ENCODE measurements at places on chromosomes 6 and 20.

DNA sequence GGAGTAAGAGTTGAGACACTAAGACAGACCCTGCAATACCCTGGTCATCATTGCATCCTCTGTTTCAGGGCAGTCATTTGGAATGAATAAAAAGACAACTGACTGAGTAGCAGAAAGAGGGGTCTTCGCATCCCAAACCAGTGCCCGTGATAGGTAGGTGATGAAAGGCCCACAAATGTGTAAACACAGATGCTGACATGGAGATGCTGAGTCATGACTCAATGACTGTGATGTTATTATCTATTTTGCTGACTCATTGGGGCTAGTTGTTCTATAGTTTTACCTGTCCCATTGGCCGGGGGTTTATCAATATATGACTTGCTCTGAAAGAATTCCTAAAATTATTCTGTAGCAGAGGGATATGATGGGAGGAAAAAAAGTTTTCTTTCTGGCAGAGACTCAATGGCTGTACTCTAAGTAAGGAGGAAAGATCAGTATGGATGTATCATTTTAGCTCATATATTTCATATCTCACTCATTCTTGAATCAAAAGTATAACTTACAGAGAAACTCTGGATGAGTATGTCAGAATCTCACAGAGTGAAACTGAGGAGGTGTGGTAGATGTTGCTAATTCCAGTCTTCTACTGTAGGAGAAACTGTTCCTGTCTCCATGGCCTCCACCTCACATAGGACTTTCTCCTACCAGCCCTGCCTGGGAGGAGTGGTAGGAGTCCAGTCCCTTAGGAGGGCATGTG, 119.9 kb upstream of the PREP start:
- DNase-seq = no peak

DNA sequence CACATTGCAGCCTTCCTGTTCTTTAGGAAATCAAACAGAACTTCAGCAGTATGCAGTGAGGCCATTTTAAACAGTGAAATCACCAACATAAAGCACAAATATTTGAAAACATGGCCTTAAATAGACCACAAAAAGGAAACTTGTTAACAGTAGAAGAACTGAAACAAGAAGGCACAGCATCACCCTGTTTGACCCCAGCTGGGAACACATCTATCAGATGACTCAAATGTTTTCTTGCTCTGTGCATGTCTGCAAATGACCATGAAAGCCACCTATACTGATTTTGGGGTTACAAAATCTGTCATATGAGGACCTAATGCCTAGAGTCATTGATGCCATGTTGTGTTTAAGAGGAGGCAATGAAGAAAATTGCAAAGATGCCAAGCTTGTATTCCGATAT, 123.8 kb upstream of the ADGRF1 start:
- no peak for DNase-seq

GRCh38 chr6:31060145-31060544, 49.9 kb downstream of the MUC22 start:
- no peak for DNase-seq

DNA sequence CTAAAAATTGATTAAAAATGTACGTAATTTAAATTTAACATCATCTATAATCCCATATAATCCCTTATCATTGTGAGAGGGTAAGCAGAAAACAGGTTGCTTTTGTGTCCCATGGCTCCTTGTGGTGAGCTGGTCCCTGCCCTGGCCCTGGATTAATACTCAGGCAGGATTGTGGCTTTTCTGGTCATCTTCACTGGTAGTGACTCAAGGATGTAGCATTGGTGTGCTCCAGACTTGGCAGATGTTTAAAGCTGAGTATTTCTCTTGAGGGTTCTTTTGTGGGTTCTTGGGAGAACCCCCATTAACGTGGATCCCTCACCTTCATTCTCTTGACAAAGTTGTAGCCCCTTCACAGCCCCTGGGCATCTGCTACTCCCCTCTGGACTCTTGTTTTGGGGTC, 39.3 kb downstream of the SNRNP48 start:
- no peak for DNase-seq

DNA sequence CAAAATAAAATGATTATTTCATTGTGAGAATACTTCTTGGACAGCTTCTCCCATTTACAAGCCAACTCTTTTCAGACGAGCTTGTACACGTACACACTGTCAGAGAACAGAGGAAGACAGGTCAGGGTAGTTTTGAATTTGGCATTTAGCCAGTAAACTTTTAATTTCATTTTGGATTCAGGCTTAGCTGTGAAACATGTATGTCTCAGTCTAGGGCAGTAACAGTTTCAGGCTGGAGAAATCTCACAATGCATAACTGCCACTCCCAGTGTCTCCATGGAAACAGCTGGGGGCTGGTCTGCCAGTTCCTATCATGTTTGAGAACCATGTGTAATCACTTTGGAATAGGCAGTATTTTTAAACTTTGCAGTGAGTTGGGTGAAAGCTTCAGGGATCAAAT, 22.0 kb upstream of the QKI start:
- DNase-seq = no peak

DNA sequence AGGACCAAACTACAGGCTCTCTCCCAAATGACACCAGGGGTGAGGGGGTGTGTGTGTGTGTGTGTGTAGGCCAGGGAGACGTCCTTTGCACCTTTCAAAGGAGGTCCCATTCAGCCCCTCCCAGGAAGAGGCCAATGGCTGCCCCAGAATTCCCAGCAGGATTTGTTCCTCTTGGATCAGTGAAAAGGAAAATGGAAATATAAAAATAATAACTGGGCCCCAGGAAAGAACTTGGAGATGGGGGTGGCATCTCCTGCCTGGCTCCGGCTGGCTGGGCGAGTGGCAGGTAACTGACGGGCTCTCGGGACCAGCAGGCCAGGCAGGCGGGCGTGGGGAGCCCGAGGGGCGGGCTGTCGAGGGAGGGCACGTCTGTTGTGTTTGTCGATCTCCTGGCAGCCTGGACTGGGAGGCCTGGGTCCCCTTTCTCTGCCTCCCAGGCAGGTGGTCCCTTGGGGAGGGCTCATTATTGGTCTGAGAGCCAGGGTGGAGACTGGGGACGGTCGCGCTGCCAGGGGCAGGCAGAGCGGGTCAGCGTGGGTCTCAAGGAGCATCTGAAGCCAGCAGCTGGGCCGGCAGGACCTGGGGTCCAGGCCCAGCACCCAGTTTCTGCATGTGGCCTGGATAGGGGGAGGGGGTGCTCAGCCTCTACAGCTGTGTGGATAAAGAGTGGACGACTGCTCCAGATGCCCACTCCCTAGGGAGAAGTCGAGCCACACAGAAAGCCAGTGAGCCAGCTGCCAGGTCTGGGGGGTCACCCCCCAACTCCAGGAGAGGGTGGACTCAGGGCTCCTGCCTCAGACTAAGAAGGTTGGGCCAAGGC, 3.1 kb downstream of the NOL4L start:
- DNase-seq = no peak

- no peak for DNase-seq
Observed at GRCh38 chr6:53811082-53811481, 16.3 kb downstream of the LRRC1 start.

DNA sequence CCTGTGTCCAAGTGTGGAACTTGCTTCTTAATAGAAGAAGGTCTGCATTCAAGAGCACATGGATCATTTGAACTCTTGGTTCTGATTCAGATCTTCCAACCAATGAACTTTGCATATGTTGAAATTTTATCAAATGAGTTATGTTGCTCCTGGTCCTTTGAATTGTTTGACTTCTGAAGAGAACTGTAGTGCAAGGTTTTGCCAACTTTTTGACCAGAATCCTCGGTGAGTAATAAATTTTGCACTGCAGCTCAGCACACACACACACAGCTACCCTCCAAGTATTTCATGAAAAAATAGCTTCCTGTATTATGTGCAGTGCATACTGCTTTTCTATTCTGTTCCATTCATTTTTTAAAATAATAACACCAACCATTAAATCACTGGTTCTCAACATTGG, 67.5 kb downstream of the BFSP1 start:
- no peak for DNase-seq

- no peak for DNase-seq
Observed at GRCh38 chr6:158085261-158086053, 82.6 kb downstream of the SERAC1 start.

DNA sequence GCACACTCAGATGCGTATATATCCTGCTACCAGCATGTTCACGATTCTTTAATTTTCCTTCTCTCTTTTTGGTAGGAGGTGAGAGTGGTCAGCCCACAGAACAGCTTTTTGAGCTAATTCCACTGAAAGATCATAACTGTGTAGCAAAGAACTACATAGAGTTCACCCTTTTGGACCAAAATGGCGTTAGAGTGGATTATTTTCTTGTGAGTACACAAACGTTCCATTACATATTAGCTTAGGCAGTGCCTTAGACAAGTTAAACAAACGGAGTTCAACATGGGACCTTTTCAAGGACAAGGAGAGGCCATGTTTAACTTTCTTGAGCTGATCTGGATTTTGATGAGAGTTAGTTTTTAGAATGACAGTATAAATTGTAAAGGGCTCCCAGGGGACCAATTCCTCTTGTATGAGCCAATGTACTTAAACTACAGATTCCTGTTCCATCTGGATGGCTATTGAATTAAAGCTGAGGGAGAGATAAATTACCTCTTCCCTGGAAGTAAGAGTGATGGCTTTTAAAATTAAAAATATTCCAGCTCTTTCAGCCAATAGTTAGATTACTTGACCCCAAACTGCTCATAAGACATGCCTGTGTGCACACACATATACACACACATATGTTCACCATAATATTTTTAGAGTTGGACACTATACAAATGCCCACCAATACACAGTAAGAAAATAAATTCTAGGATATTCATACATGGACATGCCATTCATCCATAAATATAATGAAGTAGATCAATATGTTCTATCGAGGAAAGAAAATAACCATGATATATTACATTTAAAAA, 25.6 kb upstream of the ARMH2 start:
- no peak for DNase-seq

DNA sequence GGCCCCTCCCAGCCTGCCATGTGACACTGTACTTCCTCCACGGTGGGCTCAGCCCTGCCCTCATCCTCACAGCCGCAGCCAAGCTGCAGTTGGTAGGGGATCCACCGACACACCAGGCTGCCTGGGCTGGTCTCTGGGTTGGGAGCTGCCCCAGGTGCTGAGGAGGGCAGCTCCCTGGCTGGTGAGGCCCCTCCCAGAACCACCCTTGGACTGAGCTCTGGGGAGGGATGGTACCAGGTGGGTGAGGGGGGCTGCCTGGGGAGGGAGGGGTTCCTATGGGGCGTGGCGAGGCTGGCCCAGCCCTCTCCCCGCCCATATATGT, 185 bp upstream of the TNFRSF6B start:
- peak; percentile 83 for DNase-seq

DNA sequence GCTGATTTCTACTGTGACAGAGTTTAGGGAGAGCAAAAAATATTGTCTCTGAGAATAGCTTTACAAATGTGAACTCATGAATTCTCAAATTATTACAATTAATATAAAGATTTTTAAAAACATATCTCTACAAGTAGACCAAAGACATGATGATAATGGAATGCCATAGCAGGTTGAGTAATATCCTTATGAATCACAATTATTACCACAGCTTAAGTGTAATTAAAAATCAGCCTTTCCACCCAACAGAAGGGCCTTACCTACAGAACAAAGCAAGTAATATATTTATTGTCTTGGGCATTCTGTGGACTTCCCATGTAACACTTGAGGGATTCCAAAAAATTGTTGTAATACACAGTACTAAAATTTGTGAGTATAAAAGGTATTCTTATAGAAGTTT, 1099.6 kb upstream of the GJE1 start:
- DNase-seq = no peak

DNA sequence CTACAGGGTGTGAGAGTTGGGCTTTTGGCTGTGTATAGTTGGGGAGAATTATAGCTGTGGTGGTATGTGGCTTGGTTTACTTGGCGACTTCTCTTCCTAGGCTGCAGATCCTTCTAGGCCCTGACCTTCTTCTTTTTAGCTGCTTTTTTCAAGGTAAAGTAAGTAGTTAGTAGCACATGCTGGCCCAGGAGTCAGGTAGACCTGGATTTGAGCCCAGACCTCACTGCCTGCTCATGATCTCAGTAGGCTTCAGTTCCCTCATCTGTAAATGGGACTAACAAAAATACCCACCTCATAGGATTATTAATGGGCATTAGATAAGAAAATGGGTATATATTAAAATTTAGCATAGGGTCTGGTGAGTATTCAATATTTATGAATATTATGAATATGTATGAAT, 17.4 kb upstream of the TMEM217 start:
- DNase-seq = no peak

DNA sequence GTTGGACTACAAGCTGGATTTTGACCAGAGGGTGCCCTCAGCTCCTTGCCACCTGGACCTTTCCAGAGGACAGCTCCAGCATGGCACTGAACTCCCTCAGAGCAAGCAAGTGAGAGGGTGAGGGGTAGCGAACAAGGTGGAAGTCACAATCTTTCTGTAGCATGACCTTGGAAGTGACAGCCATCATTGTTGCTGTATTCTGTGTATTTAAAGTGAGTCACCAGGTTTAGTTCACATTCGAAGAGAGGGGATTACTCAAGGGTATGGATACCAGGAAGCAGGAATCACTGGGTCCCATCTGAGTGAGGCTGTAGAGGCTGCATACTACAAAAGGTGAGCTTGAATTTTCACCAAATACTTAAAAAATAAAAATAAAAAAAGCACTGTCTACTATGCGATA, 280.0 kb upstream of the SPTLC3 start:
- no peak for DNase-seq

GRCh38 chr6:82040405-82041221, 206.9 kb downstream of the IBTK start:
- peak; percentile 16 for DNase-seq

- DNase-seq = peak; percentile 43
Observed at GRCh38 chr6:69732640-69733039, 64.2 kb downstream of the LMBRD1 start.

DNA sequence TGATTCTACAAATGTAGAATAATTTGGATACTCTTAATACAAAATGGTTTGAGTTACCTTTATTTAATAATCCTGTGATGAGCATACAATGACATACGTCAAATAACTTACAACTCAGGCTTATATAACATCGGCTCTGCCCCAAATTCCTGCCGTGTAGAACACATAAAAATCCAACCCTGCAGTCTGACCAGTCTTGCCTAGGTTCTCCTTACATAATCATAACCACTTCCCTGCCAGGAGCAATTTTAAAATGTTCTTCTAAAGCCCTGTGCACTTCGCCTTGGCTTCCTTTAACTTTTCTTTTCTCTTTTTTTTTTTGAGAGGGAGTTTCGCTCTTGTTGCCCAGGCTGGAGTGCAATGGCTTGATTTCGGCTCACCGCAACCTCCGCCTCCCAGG, 16.2 kb upstream of the IER3 start:
- DNase-seq = no peak

GRCh38 chr20:33840160-33840559, 29.0 kb downstream of the CHMP4B start:
- no peak for DNase-seq

GRCh38 chr6:88048578-88048977, 937 bp downstream of the SPACA1 start:
- DNase-seq = no peak

DNA sequence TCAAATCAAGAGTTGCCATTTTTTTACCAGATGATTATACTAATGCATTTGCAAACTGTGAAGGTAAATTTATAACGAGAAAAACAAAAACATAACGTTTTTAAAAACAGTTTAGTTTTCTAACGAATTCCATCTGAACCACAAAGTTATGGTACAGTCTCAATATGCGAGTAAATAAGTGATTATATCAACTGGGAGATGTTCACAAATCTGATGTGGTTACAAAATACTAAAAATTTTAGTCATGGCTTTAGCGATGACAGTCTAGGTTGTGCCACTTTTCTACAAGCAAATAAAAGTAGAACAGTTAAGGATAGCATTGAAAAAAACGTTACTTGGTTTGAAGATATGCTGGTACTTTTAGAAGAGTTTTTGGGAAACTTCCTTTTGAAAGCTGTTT, 186.8 kb downstream of the FUT9 start:
- no peak for DNase-seq

Data from hematopoietic multipotent progenitor cell (in vitro differentiated cells).